ENCODE measurements at places on chromosomes 5 and 9. TPM values are rescaled to one million over a fixed set of nuclear protein-coding genes. Genes with fewer than 3 reads are reported as not detected.
A peak's percentile ranks its signal among the peaks of the same experiment; 100 is the strongest.

Gene LECT2
- not detected for polyA plus RNA-seq

Gene FAM114A2
- 18.3 TPM for polyA plus RNA-seq

Gene WNK2
- polyA plus RNA-seq, result not detected

Gene TMEM252
- not detected for polyA plus RNA-seq

Gene PLCXD3
- not detected for polyA plus RNA-seq

Gene GHR
- 1.8 TPM for polyA plus RNA-seq

Gene FTMT
- not detected for polyA plus RNA-seq

Gene FGF1
- polyA plus RNA-seq, result 1.8 TPM

Gene CLIC3
- polyA plus RNA-seq, result 9.4 TPM

Gene MARVELD2
- polyA plus RNA-seq, result 17.6 TPM

Gene PCDHGB2
- polyA plus RNA-seq, result 0.12 TPM

Gene C5
- polyA plus RNA-seq, result 0.49 TPM

DNA sequence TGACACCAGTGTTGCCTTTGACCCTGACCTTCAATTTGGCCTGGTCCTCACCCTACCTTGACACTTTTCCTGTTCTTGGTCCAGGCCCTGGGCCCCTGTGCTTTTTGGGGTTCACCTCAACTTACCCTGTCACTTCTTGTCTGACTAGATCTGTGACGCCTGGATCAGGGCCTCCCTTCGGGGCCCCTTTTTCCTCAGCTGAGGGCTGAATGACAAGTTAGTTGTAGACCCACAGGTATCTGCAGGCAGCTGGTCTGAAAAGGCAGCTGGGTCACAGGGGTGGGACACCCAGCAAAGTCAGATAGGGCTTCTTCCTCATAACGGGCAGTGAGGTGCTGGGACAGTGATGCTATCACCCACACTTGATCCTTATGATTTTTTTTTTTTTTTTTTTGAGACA, 10.0 kb upstream of the MYORG start:
- no peak overlapping the region for H3K4me3 ChIP-seq
- H3K27me3 ChIP-seq, result peaks cover 9% of the 10 kb centered on the region
- no peak for DNase-seq

- H3K27ac ChIP-seq, result peak overlapping the region; percentile 78
- H3K4me1 ChIP-seq, result peaks cover 39% of the 10 kb centered on the region
- H3K36me3 ChIP-seq, result no peaks in the 10 kb centered on the region
- H3K4me3 ChIP-seq, result peak overlapping the region; percentile 71
- DNase-seq, result no peak
Observed at GRCh38 chr5:132411304-132412013, 41.9 kb downstream of the SLC22A5 start.

GRCh38 chr5:44332285-44332971, 56.8 kb downstream of the FGF10 start:
- no peak overlapping the region for H3K27ac ChIP-seq
- H3K27me3 ChIP-seq, result no peaks in the 10 kb centered on the region
- H3K36me3 ChIP-seq, result no peaks in the 10 kb centered on the region
- no peaks in the 10 kb centered on the region for H3K4me1 ChIP-seq

- peaks cover 21% of the 10 kb centered on the region for H3K4me1 ChIP-seq
- H3K27ac ChIP-seq, result no peak overlapping the region
- no peak overlapping the region for H3K4me3 ChIP-seq
- no peaks in the 10 kb centered on the region for H3K27me3 ChIP-seq
- no peak for DNase-seq
Observed at GRCh38 chr9:130143958-130144366, 28.2 kb upstream of the NCS1 start.

- no peaks in the 10 kb centered on the region for H3K4me1 ChIP-seq
- DNase-seq, result no peak
- no peak overlapping the region for H3K4me3 ChIP-seq
- no peaks in the 10 kb centered on the region for H3K36me3 ChIP-seq
- H3K27ac ChIP-seq, result no peak overlapping the region
Observed at GRCh38 chr9:127776924-127777289, 1.6 kb downstream of the SH2D3C start.

DNA sequence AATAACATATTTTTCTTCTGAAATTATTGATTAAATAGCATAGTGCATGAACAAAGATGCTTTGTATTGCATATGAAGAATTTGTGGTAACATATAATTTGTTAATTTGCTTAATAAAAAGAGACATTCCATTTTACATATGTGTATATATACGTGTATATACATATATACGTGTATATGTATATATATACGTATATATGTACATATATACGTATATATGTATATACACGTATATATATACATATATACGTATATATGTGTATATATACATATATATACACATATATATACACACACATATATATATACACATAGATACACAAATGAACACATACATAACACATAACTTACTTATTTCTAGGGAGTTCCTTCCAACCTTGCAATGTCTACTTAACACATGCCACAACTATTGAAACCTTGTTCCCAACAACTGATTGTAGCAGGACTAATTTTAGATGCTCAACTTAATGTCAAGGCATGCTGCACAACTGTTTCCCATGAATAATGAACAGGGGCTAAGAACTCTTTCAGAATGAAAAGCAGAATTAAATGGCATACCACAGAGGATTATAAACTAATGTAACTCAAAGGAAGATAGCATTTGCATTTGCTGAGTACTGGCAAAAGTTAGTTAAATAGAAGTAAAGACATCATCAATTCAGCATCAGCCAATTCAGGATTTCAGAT, 17.4 kb downstream of the KIF24 start:
- no peak for DNase-seq
- H3K27me3 ChIP-seq, result no peaks in the 10 kb centered on the region
- no peak overlapping the region for H3K27ac ChIP-seq
- no peak overlapping the region for H3K4me3 ChIP-seq
- no peaks in the 10 kb centered on the region for H3K36me3 ChIP-seq
- H3K4me1 ChIP-seq, result no peaks in the 10 kb centered on the region

GRCh38 chr5:15621094-15621493, 121.1 kb downstream of the FBXL7 start:
- DNase-seq, result no peak
- no peak overlapping the region for H3K27ac ChIP-seq
- H3K4me3 ChIP-seq, result no peak overlapping the region
- no peaks in the 10 kb centered on the region for H3K36me3 ChIP-seq
- no peaks in the 10 kb centered on the region for H3K27me3 ChIP-seq

DNA sequence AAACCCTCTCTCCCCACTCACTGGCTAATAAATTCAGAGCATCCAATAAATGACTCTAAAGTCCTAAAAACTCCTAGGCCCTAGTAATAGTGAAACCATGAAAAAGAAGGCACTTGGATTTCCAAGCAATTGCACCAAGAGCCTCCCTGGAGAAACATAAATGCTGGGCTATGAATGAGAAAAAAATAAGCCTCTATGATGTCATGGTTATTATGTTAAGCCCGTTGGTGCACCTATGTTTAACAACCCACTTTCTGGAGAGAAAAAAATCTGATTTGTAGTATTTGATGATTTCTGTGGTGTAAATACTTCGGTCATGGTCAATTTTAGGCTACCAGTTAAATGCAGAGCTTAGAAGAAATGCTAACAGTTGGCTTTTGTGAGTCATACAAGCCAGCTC, 8.4 kb downstream of the CFAP90 start:
- no peak overlapping the region for H3K27ac ChIP-seq
- no peaks in the 10 kb centered on the region for H3K4me1 ChIP-seq
- no peak overlapping the region for H3K4me3 ChIP-seq
- H3K27me3 ChIP-seq, result no peaks in the 10 kb centered on the region

GRCh38 chr5:97002983-97003382, 67.1 kb downstream of the LNPEP start:
- no peak for DNase-seq
- peaks cover 8% of the 10 kb centered on the region for H3K36me3 ChIP-seq
- no peaks in the 10 kb centered on the region for H3K27me3 ChIP-seq

GRCh38 chr5:149360272-149360671, 2.4 kb downstream of the PCYOX1L start:
- H3K4me3 ChIP-seq, result no peak overlapping the region
- H3K27me3 ChIP-seq, result no peaks in the 10 kb centered on the region
- peaks cover 7% of the 10 kb centered on the region for H3K4me1 ChIP-seq

DNA sequence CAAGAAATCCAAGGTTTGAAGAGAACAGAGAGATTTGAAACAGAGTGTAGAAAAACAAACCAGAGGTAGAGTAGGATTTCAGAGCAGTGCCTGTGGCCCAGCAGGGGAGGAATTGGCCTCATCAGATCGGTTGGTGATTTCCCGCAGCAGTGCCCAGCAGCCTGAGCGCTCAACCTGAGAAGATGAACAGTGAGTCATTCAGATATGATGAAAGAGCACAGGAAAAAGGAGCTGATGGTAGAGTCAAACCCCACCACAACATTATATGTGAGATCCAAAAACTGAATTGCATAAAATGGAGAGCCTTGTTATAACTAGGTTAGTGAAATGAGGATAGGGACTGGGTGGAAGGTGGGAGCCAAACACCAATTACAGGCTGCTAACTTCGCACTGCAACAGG, 248.9 kb downstream of the PIK3R1 start:
- H3K27me3 ChIP-seq, result no peaks in the 10 kb centered on the region
- H3K4me1 ChIP-seq, result peaks cover 4% of the 10 kb centered on the region
- no peak for DNase-seq
- H3K4me3 ChIP-seq, result no peak overlapping the region
- no peak overlapping the region for H3K27ac ChIP-seq

DNA sequence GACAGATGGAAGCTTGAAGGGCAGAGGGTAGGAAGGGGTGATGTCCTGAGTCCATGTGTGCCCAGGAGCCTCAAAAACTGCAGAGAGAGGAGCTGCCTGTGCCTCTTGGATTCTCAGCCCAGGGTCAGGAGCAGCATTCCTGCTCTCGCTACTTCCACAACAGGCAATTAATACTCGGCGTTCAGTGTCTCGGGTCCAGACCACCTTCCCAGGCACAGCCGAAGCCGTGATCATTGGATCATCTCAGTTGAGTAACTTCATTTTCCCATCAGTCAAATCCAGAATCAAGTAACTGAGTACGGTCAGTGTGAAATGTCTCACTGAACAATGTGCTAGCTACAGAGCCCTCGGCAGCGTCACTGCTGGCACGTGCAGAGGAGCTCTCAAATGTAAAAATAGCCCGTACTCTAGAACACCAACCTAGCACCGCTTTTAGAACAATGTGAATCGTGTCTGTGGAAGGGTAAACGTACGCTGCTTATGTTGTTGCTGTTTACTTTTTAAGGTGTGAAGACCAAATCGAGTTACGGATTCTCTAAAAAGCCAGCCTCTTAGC, 63.5 kb upstream of the IRX4 start:
- no peaks in the 10 kb centered on the region for H3K27me3 ChIP-seq
- no peaks in the 10 kb centered on the region for H3K36me3 ChIP-seq
- peaks cover 39% of the 10 kb centered on the region for H3K4me1 ChIP-seq
- H3K4me3 ChIP-seq, result no peak overlapping the region
- DNase-seq, result no peak

GRCh38 chr5:116395226-116395625, 179.4 kb downstream of the SEMA6A start:
- no peaks in the 10 kb centered on the region for H3K4me1 ChIP-seq
- no peak overlapping the region for H3K27ac ChIP-seq
- H3K36me3 ChIP-seq, result no peaks in the 10 kb centered on the region
- no peak for DNase-seq

GRCh38 chr9:111938427-111938800, 41.8 kb downstream of the UGCG start:
- no peak for DNase-seq
- no peak overlapping the region for H3K4me3 ChIP-seq
- no peaks in the 10 kb centered on the region for H3K27me3 ChIP-seq
- no peaks in the 10 kb centered on the region for H3K36me3 ChIP-seq
- no peak overlapping the region for H3K27ac ChIP-seq

GRCh38 chr5:27377626-27378025, 339.2 kb upstream of the CDH9 start:
- no peaks in the 10 kb centered on the region for H3K4me1 ChIP-seq
- no peaks in the 10 kb centered on the region for H3K36me3 ChIP-seq
- DNase-seq, result no peak
- no peaks in the 10 kb centered on the region for H3K27me3 ChIP-seq

DNA sequence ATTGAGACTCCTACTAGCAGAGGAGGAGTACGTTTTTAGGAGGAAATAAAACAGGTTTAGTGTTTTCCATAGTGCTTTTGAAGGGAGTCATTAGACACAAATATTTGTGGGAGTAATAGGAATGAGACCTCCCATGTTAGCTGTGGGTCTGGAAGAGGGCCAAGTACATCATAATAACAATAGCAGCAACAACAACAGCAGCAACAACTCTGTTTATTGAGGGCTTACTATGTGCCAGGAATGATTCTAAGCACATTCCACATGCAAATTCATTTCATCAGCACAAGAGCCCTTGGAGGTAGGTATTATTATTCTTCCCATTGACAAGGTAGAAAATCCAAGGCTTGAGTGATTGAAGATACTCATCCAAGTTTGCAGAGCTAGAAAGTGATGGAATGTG, 384.2 kb upstream of the RPS23 start:
- H3K4me3 ChIP-seq, result no peak overlapping the region
- H3K36me3 ChIP-seq, result no peaks in the 10 kb centered on the region
- H3K27me3 ChIP-seq, result no peaks in the 10 kb centered on the region
- DNase-seq, result no peak

- H3K4me1 ChIP-seq, result no peaks in the 10 kb centered on the region
- H3K36me3 ChIP-seq, result no peaks in the 10 kb centered on the region
- H3K4me3 ChIP-seq, result no peak overlapping the region
- peaks cover 49% of the 10 kb centered on the region for H3K27me3 ChIP-seq
- no peak for DNase-seq
Observed at GRCh38 chr5:114362977-114363761, 1.3 kb downstream of the KCNN2 start.

DNA sequence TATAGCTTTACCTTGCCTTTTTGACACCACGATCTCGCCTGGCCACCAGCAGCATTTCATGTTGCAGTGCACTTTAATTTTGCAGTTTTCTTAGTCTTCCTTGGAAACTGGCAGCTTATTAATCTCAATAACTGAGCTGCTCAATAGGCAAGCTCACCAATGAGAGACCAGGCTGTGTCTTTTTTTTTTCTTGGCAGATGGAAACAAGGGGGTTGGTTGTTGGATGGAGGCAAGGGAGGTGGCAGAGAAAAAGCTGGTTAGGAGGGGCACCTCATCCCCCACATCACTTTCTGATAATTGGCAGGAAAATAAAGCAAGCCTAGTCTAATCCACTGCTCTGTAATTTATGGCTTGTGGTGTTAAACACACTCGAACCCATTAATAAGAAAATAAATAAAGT, 324.5 kb upstream of the WWC1 start:
- no peak for DNase-seq
- H3K4me1 ChIP-seq, result no peaks in the 10 kb centered on the region
- H3K27me3 ChIP-seq, result no peaks in the 10 kb centered on the region
- no peak overlapping the region for H3K27ac ChIP-seq

DNA sequence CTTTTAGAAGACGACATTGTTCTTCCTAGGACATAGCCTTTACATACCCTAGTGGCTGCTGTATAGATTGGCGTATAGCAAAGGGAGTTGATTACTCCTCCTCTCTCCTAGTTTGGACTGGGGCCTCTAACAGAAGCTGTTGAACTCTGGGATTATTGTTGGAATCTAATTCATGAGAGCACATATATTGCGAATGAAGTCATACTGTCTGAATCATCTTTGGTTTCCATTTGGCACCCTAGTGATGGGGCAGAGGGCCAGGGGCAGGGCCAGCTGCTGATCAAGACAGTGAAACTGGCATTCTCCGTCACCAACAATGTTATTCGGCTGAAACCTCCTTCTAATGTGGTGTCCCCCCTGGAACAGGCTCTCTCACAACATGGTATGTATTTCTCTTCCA, 40.3 kb downstream of the NUP188 start:
- H3K27ac ChIP-seq, result peak overlapping the region; percentile 68
- H3K4me3 ChIP-seq, result no peak overlapping the region
- H3K36me3 ChIP-seq, result peaks cover 24% of the 10 kb centered on the region
- DNase-seq, result peak; percentile 19
- H3K27me3 ChIP-seq, result no peaks in the 10 kb centered on the region

- no peak overlapping the region for H3K4me3 ChIP-seq
- no peak for DNase-seq
- H3K4me1 ChIP-seq, result peaks cover 7% of the 10 kb centered on the region
- H3K36me3 ChIP-seq, result peaks cover 5% of the 10 kb centered on the region
- no peak overlapping the region for H3K27ac ChIP-seq
- H3K27me3 ChIP-seq, result peaks cover 16% of the 10 kb centered on the region
Observed at GRCh38 chr9:128393970-128394369, 22.8 kb downstream of the URM1 start.
